ENCODE measurements at places on chromosomes 3 and 15.
A peak's percentile ranks its signal among the peaks of the same experiment; 100 is the strongest.

- DNase-seq: no peak
Measured at GRCh38 chr15:51155891-51156290, 61.2 kb upstream of the TNFAIP8L3 start.

- DNase-seq: no peak
Measured at GRCh38 chr3:119401069-119401468, 62.3 kb downstream of the TMEM39A start.

DNA sequence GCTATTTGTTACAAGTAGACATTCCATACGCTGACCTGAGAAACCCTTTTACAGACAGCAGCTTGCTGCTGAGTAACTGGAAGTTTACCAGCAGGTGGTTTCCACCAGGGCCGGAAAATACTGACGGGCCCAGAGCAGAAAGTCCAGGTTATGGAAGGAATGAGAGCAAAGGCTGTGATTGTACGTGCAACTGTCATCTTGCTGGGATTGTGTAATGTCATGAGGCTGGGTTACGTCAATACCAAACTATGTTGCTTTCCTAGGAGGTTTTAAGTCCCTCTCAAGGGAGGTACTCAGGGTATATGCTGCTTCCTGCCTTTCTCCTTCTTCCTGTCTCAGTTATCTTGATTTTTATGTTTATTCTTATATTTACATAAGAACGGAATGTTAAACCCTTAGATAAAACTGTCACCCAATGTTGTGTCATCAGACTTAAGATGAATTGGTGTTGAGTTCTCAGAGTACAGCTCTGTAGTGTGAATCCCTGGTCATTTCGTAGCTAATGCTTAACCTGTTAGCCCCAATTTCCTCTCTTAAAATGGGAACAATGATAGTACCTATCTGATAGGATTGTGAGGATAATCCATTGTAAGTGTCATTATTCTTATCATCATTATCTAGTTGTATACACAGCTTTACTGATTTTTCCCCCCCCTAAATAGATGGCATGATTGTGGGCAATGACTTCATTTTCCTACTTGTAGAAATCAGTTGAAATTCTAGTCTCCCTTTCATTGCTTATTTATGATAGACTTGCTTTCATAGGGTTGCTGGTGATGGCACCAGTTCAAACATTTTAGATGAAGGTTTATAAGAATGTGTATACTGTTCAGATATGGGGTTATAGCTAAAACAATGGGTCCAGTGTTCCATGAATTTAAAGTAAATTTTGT, 101.4 kb downstream of the FNDC3B start:
- peak; percentile 30 for DNase-seq

DNA sequence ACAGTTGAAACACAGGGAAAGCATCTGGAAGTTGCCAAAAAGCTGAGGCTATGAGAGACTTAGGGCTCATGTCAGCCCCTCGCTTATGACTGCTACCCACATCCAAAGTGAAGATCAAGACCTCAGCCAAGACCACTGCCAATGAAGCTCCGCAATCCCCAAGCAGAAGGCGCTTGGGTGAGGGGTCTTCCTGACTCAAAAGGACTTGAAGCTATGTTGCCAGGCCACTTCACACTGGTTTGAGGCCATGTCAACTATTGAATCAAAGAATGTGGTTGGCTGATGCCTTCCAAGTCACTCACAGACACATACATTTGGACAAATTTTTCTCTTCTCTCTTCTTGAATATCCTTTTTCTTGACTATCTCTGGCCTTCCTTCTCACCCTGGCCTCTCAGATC, 928 bp upstream of the CCR4 start:
- DNase-seq: no peak

Data from activated CD4-positive, alpha-beta T cell treated with anti-CD3 and anti-CD28 coated beads for 36 hours (primary cell).